Naive thymus-derived CD4-positive, alpha-beta T cell (primary cell): ENCODE measurements at places on chromosomes 7 and 10. TPM values are rescaled to one million over a fixed set of nuclear protein-coding genes. Genes with fewer than 3 reads are reported as not detected.

- DNase-seq: no peak
- no peaks in the 10 kb centered on the region for H3K36me3 ChIP-seq
- no peaks in the 10 kb centered on the region for H3K4me1 ChIP-seq
- H3K4me3 ChIP-seq: no peak overlapping the region
- H3K27ac ChIP-seq: no peak overlapping the region
Measured at GRCh38 chr7:52154382-52154781, 837.8 kb upstream of the COBL start.

Gene TEX47
- not detected for total RNA-seq

DNA sequence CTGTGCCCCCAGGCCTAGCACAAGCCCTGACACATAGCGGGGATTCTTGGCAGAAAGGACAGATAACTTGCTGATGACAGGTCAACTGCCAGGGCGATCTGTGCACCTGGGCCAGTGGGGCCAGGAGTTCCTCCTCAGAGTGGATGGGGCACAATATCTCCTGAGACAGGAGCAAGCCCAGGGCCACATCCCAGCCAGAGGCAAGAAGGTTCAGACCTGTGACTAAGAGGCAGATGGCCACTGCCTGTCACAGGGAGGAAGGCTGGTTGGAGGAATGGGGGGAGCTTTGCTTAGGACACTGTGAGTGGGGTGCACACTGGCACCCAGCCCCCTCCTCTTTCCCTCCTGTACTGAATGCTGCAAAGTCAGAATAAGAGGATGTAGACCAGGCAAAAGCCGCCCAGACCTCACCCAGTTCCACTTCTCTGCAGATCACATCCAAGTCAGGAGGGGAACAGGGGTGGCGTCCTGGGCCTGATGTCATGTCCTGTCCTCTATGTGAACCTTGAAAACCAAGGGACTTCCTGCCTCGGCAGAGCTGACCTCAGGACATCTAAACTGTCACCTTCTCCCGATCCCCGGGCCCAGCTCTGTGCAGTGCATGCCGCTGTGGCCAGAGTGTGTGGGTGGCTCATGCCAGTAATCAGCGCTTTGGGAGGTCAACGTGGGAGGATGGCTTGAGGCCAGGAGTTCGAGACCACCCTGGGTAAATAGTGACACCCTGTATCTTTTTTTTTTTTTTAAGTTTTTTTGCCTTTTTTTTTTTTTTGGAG is 1.3 kb downstream of the GUSB start:
- H3K36me3 ChIP-seq: peaks cover 22% of the 10 kb centered on the region
- DNase-seq: peak; percentile 29
- H3K4me1 ChIP-seq: peaks cover 15% of the 10 kb centered on the region
- peak overlapping the region; percentile 78 for H3K27ac ChIP-seq
- peak overlapping the region; percentile 88 for H3K4me3 ChIP-seq
- H3K27me3 ChIP-seq: no peaks in the 10 kb centered on the region

DNA sequence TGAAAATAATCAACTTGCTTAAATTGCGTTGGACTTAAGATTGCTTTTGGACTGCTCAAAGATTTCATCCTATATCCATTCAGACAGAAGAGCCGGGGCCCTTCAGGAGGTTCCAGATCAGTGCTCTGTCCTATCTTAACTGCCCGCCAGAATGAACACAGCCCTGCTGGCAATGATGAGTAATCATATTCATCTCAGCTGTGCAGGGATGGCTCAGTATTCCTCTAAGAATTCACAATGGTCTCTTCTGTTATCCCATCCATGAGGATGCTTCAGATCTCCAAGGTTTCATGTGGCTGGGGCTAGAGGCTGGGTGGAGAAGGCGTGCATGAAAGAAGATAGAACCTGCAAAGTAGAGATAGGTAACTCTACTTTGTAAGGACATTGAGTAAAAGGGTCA is 80.0 kb upstream of the NPVF start:
- no peaks in the 10 kb centered on the region for H3K27me3 ChIP-seq
- no peak for DNase-seq
- no peak overlapping the region for H3K27ac ChIP-seq
- H3K36me3 ChIP-seq: no peaks in the 10 kb centered on the region
- no peaks in the 10 kb centered on the region for H3K4me1 ChIP-seq

Gene PALD1
- total RNA-seq: 0.19 TPM

DNA sequence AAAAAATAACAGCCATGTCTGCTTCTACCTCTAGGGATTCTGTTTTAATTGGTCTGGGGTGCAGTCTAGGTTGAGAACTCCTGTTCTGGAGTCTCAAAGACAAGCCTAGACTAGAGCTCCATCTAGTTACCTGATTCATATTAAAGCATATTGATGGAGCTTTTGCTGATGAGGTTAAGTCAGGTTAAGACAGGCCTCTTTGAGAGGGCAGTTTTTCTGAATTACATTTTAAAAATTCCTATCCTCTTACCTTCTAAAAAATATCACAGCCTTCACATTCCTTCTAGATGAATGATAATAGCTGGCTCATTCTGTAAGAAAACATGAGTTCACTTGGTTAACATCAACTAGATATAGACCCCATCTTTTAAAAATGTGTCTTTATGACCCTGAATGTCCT is 28.9 kb downstream of the MGAM start:
- no peaks in the 10 kb centered on the region for H3K27me3 ChIP-seq
- H3K4me3 ChIP-seq: no peak overlapping the region
- H3K36me3 ChIP-seq: no peaks in the 10 kb centered on the region

DNA sequence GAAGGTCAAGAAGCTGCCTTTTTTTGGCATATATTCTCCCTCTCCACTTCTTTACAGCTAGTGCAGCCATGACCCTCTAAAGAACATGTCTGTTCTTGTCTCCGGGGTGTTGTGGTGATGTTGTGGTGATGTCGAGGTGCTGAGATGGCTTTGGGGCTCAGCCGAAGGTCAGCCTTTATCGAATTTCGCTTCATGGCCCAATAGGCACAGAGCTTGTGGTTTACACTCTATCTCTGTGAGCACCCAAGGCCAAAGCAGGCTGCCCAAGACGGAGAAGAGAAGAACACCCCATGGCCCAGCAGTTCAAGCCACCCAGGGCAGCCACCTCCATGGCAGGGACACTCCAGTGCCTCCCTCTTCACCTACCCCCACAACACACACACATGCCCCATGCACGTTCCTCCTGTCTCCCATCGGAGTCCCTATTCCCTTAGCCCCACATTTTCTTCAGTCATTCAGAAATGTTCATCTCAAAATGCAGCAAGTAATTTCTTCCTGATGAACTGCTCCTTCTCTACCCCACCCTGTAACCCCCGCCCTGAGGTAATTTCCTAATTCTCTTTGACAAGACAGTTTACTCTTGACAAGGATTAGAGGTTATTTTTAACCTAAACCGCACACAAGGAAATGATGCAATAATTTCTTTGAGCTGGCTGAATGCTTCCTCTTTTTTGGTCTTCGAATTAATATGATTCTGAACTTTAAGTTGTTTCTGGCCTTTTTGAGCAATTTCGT is 18.6 kb upstream of the ADRB1 start:
- H3K27me3 ChIP-seq: no peaks in the 10 kb centered on the region
- H3K27ac ChIP-seq: no peak overlapping the region
- DNase-seq: peak; percentile 5
- peaks cover 7% of the 10 kb centered on the region for H3K4me1 ChIP-seq
- no peaks in the 10 kb centered on the region for H3K36me3 ChIP-seq
- no peak overlapping the region for H3K4me3 ChIP-seq

Gene USP6NL
- total RNA-seq: 0.36 and 0.70 TPM in 2 replicates

DNA sequence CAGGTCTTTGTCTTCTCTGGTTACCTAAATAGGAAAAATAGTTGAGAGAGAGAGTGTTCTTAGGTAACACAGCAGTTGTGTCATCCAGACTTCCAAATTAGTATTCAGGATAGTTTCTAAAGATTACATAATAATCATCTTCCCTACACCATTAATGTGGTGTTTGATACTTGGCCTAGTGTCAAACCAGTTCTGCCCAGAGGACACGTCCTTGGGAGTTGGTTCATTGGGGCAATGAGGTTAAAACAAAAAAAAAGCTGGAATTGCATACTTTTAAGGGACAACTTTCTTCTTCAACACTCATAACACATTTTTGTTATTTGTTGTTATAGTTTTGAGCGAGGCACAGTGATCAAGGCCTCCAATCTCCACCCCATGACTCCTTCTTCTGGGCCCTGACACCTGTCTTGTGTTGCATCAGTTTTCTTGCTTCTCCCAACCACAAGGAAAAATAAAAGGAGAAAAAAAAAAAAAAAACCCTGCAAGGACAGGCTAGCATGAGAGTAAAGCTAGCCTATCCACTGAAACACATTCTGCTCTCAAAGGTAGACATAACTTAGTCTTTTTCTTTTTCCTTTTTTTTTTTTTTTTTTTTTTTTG is 28.8 kb downstream of the STN1 start:
- no peak overlapping the region for H3K4me3 ChIP-seq
- H3K27ac ChIP-seq: no peak overlapping the region
- peaks cover 5% of the 10 kb centered on the region for H3K4me1 ChIP-seq
- H3K27me3 ChIP-seq: no peaks in the 10 kb centered on the region
- H3K36me3 ChIP-seq: peaks cover 19% of the 10 kb centered on the region

GRCh38 chr7:19982841-19983835 is 209.7 kb upstream of the TMEM196 start:
- no peaks in the 10 kb centered on the region for H3K36me3 ChIP-seq
- DNase-seq: no peak
- H3K4me1 ChIP-seq: no peaks in the 10 kb centered on the region
- no peak overlapping the region for H3K27ac ChIP-seq
- no peak overlapping the region for H3K4me3 ChIP-seq

- H3K27ac ChIP-seq: no peak overlapping the region
- no peaks in the 10 kb centered on the region for H3K4me1 ChIP-seq
- peaks cover 32% of the 10 kb centered on the region for H3K36me3 ChIP-seq
- H3K27me3 ChIP-seq: no peaks in the 10 kb centered on the region
Measured at GRCh38 chr10:32927750-32928149, 30.3 kb downstream of the ITGB1 start.

GRCh38 chr10:70845256-70845655 is 29.5 kb downstream of the SGPL1 start:
- H3K27ac ChIP-seq: no peak overlapping the region
- H3K36me3 ChIP-seq: no peaks in the 10 kb centered on the region
- DNase-seq: no peak
- no peak overlapping the region for H3K4me3 ChIP-seq
- no peaks in the 10 kb centered on the region for H3K27me3 ChIP-seq

Gene LIPN
- total RNA-seq: not detected

- no peak for DNase-seq
- H3K36me3 ChIP-seq: no peaks in the 10 kb centered on the region
- peaks cover 12% of the 10 kb centered on the region for H3K4me1 ChIP-seq
- H3K27me3 ChIP-seq: no peaks in the 10 kb centered on the region
- no peak overlapping the region for H3K4me3 ChIP-seq
Measured at GRCh38 chr7:92695308-92696261, 105.4 kb upstream of the FAM133B start.

GRCh38 chr7:75986147-75986781 is 8.1 kb downstream of the TMEM120A start:
- H3K4me3 ChIP-seq: no peak overlapping the region
- H3K36me3 ChIP-seq: peaks cover 70% of the 10 kb centered on the region
- H3K4me1 ChIP-seq: no peaks in the 10 kb centered on the region
- no peaks in the 10 kb centered on the region for H3K27me3 ChIP-seq
- no peak overlapping the region for H3K27ac ChIP-seq
- no peak for DNase-seq

GRCh38 chr10:86415116-86415515 is 48.5 kb upstream of the GRID1 start:
- H3K4me1 ChIP-seq: peaks cover 20% of the 10 kb centered on the region
- DNase-seq: no peak
- no peak overlapping the region for H3K27ac ChIP-seq
- H3K27me3 ChIP-seq: no peaks in the 10 kb centered on the region
- no peaks in the 10 kb centered on the region for H3K36me3 ChIP-seq
- no peak overlapping the region for H3K4me3 ChIP-seq

Gene RPS24
- 1,673 TPM for total RNA-seq

Gene SH2D4B
- 0.14 TPM for total RNA-seq

DNA sequence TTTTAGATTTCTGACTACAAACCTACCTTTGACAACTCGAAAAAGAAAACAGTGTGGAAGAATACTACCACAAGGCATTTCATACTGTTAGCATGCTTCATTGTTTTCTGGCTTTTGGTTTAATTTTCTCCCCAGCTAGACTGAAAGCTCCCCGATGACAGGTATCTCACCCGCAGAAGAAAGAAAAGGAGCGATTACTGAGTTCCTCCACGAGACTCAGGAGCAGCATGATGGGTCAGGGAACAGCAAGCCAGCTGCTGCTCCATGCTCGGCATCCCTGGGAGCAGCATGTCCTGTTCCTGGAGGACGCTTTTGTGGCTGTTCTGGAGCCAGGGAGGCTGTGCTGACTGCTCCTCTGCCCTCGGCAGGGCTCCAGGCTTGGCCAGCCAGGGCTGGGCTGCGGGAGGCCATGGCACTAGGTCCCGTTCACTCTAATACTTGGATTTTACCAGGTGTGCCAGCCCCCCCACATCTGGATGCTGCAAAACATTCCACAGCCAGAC is 133.4 kb downstream of the PRKAG2 start:
- H3K27ac ChIP-seq: no peak overlapping the region
- no peak for DNase-seq
- no peaks in the 10 kb centered on the region for H3K27me3 ChIP-seq
- H3K36me3 ChIP-seq: no peaks in the 10 kb centered on the region
- H3K4me1 ChIP-seq: peaks cover 19% of the 10 kb centered on the region

- DNase-seq: peak; percentile 52
- no peaks in the 10 kb centered on the region for H3K4me1 ChIP-seq
- no peak overlapping the region for H3K27ac ChIP-seq
- no peaks in the 10 kb centered on the region for H3K27me3 ChIP-seq
- H3K36me3 ChIP-seq: no peaks in the 10 kb centered on the region
- H3K4me3 ChIP-seq: peak overlapping the region; percentile 43
Measured at GRCh38 chr10:70558871-70559810, 43.4 kb downstream of the PRF1 start.

- H3K36me3 ChIP-seq: no peaks in the 10 kb centered on the region
- no peak overlapping the region for H3K4me3 ChIP-seq
- no peaks in the 10 kb centered on the region for H3K27me3 ChIP-seq
- no peak overlapping the region for H3K27ac ChIP-seq
Measured at GRCh38 chr7:128453836-128454804, 1.6 kb upstream of the HILPDA start.

Gene ZNF488
- not detected for total RNA-seq

Gene ATRNL1
- total RNA-seq: 0.46 and 0.69 TPM in 2 replicates

GRCh38 chr7:77858278-77858677 is 59.7 kb downstream of the PHTF2 start:
- H3K36me3 ChIP-seq: no peaks in the 10 kb centered on the region
- H3K27me3 ChIP-seq: no peaks in the 10 kb centered on the region
- H3K4me3 ChIP-seq: no peak overlapping the region
- no peak overlapping the region for H3K27ac ChIP-seq
- DNase-seq: no peak
- no peaks in the 10 kb centered on the region for H3K4me1 ChIP-seq

- H3K27me3 ChIP-seq: no peaks in the 10 kb centered on the region
- H3K27ac ChIP-seq: no peak overlapping the region
- H3K4me3 ChIP-seq: no peak overlapping the region
- no peaks in the 10 kb centered on the region for H3K36me3 ChIP-seq
Measured at GRCh38 chr7:84294847-84295455, 100.4 kb upstream of the SEMA3A start.

DNA sequence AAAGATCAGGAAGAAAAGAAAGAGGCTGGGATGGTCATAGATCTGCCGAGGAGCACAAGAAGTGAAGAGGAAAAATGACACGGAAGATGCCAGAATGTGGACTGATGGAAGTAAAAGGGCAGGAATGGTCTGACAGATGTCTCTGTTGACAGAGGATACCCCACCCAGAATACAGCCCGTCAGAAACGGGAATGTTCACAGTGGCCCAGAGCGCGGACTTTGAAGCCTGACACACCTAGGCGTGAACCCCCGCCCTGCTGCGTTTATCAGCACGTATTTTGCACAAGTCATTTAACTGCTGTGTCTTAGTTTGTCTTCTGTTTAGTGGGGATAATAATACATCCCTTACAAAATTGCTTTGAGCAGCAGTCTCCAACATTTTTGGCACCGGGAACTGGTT is 27.1 kb downstream of the AKR1B1 start:
- no peaks in the 10 kb centered on the region for H3K36me3 ChIP-seq
- H3K27me3 ChIP-seq: no peaks in the 10 kb centered on the region
- no peak overlapping the region for H3K27ac ChIP-seq
